ENCODE measurements at places on chromosomes 2 and 18.

GRCh38 chr2:121906170-121906569 is 150.7 kb downstream of the TSN start:
- no peak for DNase-seq

GRCh38 chr2:73886357-73886756 is 6.5 kb upstream of the ACTG2 start:
- no peak for DNase-seq

DNA sequence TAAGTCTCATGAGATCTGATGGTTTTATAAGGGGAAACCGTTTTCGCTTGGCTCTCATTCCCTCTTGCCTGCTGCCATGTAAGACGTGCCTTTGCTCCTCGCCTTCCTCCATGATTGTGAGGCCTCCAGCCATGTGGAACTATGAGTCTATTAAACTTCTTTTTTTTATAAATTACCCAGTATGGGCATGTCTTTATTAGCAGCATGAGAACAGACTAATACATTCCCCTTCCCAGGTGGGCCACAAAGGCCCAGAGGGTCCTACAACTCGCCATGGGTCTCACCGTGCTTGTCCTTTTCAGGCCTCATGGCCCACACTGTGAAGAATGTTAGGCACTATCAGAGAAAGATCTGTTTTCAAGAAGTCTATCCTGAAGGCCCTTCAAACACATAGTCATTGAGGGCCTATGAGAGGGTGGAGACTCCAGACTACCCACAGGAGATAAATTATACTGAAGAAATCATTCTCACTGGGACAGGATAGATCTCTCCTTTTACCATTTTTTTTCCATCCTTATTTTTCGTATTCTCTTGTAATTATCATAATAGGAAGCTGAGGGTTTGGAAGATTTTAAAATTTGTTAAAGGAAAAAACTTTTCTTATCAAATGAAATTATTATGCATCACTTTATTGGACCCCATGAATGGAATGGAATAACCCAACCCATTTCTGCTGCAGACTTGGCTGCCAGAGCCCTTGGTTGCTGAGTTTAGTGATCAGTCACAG is 91.0 kb upstream of the MSH2 start:
- DNase-seq: no peak

GRCh38 chr2:23381485-23381884 is 3.5 kb upstream of the KLHL29 start:
- no peak for DNase-seq

GRCh38 chr18:4658804-4659203 is 203.7 kb upstream of the DLGAP1 start:
- no peak for DNase-seq

DNA sequence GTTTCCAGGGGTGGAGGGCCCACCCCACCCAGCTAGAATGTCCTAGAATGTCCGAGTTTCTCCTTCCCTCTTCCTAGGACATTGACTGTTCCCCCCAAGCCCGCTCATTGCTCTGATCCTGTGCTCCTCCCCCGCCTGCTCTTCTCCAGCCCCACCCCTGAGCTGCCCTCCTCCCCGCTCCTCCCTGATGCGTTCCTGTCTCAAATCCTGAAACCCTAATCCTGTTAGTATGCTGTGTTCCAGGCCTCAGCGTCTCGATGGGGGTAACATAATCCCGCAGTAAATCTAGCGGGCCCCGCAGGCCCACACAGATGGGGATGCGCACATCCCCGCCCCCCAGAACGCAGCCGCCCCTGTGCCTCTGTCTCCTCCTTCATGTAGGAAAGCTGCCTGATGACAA is 51.3 kb downstream of the NRP2 start:
- no peak for DNase-seq

DNA sequence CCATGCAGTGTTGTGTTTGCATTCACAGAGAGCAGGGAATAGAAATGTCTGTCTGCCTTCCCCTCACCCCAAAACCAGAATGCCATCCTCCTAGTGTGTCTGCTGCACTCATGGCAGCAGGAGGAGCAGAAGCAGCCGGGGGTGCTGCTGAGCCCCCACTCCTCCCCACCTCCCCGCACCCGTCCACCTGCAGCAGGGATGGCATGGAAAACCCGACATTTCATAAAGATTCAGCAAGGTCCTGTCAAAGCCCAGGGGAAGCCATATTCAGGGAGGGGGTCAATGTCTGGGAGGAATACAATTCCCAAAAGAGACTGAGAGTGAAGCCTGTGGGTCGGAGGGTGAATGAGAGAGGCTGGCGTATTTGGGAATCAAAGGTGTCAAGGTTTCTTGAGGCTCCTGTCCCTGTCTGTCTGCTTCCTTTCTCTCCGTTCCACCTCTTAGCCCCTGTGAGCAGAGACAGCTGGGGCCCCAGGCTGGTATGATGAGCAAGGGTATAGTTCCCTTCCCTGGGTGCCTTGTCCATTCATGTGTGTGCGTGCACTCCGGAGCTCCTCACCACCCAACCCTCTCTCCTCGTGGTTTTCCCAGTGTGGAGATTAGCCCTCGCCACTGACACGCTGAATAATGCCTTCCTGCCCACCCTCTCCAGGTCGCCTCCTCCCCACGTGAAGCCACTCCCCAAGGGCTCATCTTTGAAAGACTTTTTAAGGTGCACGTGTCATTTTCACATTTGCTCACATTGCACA is 133.5 kb upstream of the ZNF236 start:
- DNase-seq: no peak

DNA sequence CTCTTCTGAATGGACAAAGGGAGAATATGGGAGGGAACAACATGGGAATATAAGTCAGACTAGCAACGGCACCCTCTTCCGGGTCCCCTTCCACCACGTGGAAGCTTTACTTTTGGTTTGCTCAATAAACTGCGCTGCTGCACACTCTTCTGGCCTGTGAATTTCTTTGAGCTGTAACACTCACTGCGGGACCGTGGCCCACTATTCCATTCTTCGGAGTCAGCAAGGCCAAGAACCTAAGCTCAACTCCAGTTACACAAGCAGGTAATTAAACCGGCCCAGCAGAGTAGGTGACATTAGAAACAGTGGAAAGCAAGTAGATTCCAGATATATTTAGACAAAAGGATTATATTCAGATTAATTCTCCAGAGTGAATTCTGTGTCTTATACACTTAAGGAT is 697.4 kb upstream of the NXPH2 start:
- no peak for DNase-seq

- DNase-seq: no peak
These were observed 132.0 kb downstream of the EML6 start for GRCh38 chr2:54855434-54855833.

DNA sequence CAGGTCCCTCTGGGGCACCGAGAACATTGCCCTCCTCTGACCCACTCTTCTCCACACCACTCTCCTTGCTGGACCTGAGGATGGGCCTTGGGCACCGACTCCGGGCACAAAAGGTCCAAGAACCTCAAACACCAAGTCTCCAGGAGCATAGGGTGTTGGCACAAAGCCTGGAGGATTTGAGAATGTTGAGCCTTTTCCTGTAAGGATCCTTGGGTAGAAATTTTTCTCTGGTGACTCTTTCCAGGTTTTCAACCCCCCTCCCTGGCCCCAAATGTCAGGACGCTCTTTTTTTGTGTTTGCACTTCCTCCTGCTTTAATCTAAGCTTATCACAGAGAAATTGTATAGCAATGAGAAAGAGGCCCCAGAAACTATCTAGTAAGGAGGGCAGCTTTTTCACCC is 9.2 kb downstream of the SPR start:
- DNase-seq: no peak

GRCh38 chr2:96689431-96689991 is 46.9 kb downstream of the FER1L5 start:
- DNase-seq: no peak

DNA sequence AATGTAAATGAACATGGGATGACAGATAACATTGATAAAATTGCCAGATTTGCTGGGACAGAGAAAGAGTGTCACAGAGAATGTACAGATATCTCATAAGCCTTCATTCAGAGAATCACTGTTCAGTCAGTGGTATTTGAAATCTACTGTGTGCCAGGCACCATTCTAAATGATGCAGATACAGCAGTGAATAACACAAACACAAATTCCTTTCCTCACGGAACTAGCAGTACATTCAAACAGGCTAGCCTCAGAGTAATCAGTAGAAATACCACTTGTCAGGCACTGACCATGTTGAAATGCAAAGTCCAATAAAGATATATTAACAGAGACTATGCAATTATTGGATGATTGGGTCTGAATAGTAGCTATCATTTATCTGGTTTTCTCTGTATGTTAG is 211.0 kb downstream of the RDH14 start:
- no peak for DNase-seq

DNA sequence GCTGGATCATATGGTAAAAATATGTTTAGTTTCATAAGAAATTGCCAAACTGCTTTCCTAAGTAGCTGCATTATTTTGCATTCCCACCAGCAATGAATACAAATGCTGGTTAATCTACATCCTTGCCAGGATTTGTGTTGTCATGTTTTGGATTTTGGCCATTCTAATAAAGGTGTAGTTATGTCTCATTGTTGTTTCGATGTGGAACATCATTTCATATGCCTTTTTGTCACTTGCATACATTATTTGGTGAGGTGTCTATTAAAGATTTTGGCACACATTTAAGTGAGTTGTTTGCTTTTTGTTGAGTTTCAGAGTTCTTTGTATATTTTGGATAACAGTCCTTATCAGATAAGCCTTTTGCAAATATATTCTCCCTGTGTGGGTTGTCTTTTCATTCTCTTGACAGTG is 299.2 kb upstream of the TFPI start:
- DNase-seq: no peak

DNA sequence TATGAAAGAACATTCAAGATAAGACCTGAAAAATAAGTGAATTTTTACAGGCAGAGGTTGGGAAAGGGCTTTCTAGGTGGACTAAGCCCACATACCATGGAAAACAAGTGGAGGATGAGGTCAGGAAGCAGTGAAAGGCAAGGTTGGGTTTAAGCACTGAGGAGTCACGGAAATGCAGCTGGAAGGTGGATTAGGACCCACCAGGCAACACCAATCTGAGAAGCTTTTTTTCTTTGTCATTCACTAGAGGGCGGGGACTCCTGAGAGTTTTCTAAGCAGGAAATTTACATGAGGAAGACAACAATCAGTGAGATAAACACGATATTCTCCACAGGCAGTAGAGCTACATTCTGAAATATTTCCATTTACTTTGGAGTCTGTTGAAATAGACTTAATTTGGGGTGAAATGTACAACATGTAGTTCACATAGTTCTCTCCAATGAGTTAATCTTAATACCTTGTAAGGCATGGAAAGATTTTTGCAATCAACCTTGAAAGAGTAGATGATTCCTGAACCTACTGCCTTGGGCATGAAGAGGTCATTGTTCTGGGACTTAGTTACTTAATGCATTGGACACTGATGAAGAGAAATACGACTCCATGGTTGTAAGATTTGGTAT is 40.7 kb downstream of the VIT start:
- no peak for DNase-seq

DNA sequence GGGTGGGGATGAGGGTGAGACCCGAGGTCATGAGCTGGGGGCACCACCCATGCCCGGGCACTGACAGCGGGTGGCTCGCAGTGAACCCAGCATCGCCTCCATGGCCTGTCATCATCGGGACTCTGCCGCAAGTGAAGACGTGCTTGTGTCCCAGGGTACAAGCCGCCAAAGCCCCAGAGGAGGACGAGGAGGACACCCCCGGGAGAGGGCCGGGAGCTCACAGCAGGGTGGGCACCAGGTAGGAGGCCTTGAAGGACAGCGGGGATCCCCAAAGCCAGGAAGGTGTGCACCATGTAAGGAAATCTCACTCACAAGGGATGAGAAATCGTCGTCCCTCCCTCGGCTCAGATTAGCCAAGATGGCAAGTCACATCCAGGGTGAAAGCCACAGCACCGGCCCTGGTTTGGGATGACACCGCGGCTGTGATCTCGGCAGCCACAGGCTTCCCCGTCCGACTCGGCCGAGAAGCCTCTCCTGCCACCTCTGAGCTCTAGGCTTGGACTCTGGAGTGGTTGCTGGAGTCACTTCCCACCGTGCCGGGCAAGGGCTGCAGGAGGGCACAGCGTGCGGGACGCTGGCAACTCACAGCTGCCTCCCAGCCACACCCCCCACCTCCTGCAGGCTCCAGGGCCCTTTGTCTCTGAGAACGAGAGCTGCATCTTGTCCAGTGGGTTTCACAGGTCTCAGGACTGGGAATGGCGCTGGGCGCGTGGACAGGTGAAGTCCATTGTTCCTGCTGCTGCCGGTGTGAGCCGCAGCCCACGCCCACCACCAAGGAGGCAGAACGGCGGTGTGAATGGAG is 81.6 kb upstream of the CTDP1 start:
- DNase-seq: no peak

- DNase-seq: no peak
These were observed 168.4 kb downstream of the NDUFA10 start for GRCh38 chr2:239856620-239857285.

DNA sequence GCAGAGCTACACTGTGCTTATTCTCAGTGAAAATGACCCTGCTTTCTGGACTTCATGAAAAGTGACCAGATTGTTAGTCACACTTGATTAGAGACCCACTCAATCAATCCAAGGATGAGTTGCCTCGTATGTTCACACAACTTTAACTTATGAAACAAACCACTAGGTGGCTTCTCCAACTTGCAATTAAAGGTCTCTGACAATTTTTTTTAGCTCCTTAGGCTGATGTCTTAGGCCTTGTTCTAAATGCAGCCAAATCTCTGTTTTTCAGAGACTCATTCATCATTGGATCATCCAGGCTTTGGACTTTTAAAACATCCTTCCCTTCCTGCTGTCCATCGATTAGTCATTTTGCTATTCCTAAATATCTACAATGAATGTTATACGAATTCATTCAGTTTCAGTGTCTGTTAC is 63.4 kb downstream of the MREG start:
- DNase-seq: no peak

DNA sequence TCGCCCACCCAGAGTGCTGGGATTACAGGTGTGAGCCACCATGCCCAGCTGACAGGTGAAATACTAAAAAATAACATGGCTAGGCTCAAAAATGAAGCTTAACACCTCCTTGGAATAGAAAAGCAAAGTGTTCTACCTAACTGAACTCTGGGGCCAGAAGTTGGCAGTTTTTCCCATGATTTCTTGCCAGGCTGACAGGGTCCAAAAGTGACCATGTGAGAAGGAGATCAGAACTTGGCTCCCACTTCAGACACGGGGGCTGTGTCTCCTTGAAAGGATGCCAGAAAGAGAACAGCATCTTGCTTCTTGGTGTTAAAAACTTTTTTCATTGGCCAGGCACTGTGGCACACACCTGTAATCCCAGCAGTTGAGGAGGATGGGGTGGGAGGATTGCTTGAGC is 47.0 kb downstream of the BMPR2 start:
- DNase-seq: no peak

- DNase-seq: no peak
These were observed 906.7 kb downstream of the NRXN1 start for GRCh38 chr2:50125246-50125645.

GRCh38 chr2:166384774-166385173 is 9.0 kb upstream of the SCN9A start:
- no peak for DNase-seq

GRCh38 chr2:176083796-176084261 is at the start of gene EVX2:
Gene EVX2 (minus strand): TSS chr2:176083962. CDS start chr2:176083776, 186 bp downstream.
- no peak for DNase-seq

GRCh38 chr18:55128437-55128836 is 169.2 kb upstream of the CCDC68 start:
- DNase-seq: no peak

GRCh38 chr18:42155024-42155423 is 200.0 kb downstream of the PIK3C3 start:
- no peak for DNase-seq

- DNase-seq: peak; percentile 96
These were observed at the start of the genes GPATCH11 and HEATR5B for GRCh38 chr2:37083873-37084794. Gene GPATCH11 (plus strand): TSS chr2:37084518. CDS start chr2:37088382, 3,864 bp downstream. Gene HEATR5B (minus strand): TSS chr2:37084372. CDS start chr2:37083414, 958 bp downstream.

All from SHP77 treated with DMSO at 0.1 percent for 48 hours (cell line).